ENCODE measurements at places on chromosomes 5 and 9.

- peak; percentile 8 for DNase-seq
These were observed 623.6 kb upstream of the CDH18 start for GRCh38 chr5:20611620-20612019.

DNA sequence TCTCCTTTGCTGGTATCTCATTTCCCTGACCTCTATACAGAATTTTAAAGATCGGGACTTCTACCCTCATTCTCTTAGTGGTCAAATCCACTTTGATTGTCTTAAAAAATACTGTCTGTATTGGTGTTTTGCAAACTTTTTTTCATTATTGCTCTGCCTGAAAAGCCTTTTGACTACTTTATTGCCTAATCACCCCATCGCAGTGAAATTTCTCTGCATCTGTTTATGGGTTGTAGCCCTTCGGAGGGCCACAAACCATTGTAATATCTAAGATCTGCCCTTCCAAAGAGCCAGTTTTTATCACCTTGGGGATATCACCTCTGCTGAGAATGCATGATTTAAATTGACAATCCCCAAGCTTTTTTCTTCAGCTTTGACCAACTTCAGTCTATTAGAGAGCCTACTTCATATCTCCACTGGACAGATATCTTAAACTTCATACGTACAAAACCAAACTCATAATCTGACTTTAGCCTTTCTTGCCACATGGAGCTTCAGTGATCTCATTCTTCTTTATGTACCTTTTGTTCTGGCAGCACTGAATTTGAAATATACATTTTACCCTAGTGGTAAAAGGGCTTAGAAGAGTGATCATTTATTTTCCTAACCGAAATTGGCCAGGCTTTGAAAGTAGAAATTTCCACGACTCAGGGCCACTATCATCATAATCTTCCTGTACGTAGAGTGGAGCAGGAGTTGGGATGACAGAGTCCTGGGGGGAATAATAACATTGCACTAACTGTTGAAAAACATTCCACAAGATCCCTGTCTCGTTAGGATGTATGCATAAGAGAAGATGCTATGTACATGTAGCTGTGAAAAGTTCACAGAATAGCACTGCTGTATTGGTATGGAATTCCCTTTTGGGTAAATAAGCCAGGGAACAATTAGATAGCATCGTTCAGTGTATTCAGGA, 21.4 kb downstream of the KIF2A start:
- no peak for DNase-seq

GRCh38 chr5:28355831-28356230, 1317.4 kb upstream of the CDH9 start:
- DNase-seq, result no peak

- DNase-seq, result no peak
These were observed 18.0 kb upstream of the CDC23 start for GRCh38 chr5:138230981-138231589.

DNA sequence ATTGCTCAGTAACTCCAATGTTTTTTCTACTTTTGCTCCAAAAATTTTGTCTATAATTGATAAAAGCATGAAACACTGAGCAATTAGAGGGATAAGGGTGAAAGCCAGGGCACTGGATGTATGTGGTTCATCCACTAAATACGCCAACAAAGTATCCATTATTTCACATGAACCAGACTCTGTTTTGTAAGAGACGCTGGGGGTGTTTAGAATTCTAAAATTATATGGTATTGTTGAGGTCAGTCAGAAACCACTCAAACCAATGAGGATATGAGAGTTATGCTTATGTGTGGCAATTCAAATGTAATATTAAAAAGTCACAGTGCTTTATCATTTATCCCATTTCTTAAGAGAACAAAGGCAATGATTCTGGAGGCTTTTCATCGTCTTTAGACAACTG, 220.2 kb downstream of the EFNA5 start:
- DNase-seq, result peak; percentile 8

DNA sequence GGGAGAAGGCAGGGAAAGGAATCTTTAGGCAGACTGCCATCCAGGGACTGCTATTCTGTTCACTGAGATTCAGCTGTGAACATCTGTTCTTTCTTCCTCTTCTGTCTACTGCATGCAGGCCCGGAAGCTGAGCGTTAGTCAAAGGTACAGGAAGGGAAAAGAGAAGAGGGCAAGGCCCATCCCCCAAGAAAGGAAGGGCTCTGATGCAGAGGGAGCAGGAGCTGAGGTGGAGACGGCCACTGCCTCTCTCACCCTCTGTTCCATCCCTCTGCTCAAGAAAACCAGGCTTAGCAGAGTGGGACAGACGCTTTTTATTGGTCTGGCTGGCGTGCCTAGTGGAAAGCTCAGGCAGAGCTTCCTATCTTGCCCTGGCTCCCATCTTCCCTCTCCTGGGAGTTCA, 57.6 kb downstream of the PFDN1 start:
- DNase-seq, result peak; percentile 50

- DNase-seq, result no peak
These were observed 6.9 kb upstream of the SCAMP1 start for GRCh38 chr5:78353520-78353919.

- DNase-seq, result no peak
These were observed 41.4 kb upstream of the RUSC2 start for GRCh38 chr9:35448496-35448895.

DNA sequence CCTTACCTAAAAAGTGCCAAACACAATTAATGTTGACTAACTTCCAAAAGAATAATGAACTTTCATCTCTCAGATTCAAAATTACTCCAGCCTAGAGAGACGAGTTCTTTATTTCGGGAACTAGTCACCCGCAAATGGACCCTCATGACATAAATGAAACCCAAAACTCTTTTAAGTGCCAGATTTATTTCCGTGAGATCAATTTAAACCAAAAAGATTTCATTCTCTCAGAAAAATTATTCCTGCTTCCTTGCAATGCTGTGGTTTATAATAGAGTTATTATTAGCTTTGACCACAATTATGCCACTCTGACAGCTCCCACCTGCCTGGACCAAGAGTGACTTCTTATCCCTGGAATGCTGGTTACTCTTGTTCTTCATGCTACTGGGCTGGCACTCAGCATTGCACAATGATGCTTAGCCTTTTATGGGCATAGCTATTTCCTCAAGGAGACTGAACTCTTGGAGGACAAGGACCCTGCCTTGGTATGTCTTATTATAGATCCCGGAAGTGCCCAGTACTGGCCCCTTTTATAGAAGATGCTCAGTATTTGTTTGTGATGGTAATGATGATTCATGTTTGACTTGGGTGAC, 183.5 kb downstream of the SNX18 start:
- no peak for DNase-seq

GRCh38 chr9:90189306-90189705, 453.3 kb downstream of the DIRAS2 start:
- DNase-seq, result peak; percentile 60

DNA sequence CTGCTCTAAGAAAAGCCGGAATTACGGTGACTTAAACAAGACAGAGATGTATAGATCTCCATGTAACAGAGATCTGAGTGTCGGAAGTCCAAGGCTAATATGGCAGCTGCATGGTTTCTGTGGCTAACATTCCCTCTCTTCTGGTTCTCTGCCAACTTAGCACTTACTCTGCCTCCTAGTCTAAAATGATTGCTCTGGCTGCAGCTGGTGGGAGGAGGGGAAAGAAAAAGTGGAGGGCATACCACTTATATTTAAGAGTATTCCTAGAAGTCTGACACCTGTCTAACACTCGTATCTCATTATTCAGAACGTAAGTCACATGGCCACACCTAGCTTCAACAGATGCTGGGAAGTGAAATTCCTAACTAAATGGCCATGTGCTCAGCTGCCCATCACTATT, 551.5 kb upstream of the TLE4 start:
- no peak for DNase-seq

DNA sequence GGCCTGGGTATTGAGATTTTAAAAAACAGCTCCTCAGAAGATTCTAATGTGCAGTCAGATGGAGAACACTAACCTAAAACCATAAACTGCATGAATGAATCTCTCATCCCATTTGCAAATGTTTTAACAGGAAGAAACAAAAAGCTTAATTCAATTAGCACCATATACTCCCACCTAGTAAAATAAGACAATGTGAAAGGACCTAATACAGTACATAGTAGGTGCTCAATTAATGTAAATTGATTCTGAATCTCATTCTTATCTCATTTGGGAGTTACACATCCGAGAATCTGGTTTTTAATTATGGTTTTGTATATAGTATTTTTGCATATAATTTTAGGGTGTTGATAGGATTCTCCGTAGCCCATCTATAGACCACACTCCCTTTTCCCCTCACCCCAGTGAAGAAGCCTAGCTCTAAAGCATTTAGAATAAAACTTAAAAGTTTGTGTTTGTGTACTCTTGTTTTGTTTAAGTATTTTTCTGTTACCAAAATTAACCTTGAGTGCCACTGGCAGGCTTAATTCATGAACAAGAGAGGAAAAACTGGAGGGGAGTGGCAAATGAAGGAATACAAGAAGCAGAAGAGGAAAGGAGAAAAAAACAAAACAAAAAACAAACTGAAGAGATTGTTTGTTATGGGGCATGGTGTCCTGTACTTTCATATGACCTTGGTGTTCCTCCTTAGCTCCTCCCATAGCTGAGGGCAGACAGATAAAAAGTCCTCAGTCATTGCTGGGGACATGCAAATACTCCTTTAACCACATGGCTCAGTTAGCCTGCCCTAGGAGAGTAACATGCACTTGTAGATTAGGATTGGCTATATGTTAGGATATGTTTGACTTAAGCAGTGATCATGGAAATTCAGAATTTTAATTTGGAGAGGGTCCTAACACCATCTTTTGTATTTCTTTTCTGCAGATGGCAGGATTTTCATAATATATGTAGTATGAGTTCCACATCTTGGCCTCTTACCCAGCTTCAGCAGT, 1.2 kb downstream of the RNF14 start:
- DNase-seq, result peak; percentile 78

DNA sequence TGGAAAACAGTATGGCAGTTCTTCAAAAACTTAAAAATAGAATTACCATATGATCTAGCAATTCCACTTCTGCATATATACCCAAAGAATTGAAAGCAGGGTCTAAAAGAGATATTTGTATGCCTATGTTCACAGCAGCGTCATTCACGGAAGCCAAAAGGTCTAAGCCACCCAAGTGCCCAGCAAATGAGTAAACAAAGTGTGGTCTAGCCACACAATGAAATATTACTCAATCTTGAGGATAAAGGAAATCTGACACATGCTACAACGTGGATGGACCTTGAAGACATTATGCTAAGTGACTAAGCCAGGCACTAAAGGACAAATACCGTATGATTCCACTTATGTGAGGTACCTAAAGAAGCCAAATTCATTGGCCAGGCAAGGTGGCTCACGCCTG, 11.1 kb upstream of the MED27 start:
- DNase-seq, result no peak

GRCh38 chr5:31581498-31582099, 49.5 kb downstream of the C5orf22 start:
- DNase-seq, result peak; percentile 62

DNA sequence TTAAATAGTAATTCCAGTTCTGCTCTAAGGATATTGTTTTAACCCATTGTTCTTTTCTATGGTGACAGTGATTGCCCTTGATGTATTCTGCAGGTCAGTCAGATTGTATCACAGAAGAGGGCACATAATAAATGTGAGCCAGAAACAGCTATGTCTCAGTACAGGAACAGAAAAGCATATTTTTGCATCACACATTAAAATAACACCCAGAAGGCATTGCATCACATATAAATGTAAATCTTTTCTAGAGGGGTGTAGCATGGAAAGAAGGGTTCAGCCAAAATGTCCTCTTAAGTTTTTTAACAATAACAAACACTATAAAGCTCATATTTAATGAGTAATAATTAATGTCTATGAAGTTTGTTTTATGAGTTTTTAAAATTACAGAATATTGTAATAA, 30.0 kb downstream of the ZCCHC7 start:
- no peak for DNase-seq

- peak; percentile 26 for DNase-seq
These were observed 73.4 kb upstream of the CDH6 start for GRCh38 chr5:31119938-31120641.

GRCh38 chr5:31563216-31563615, 31.1 kb downstream of the C5orf22 start:
- no peak for DNase-seq

DNA sequence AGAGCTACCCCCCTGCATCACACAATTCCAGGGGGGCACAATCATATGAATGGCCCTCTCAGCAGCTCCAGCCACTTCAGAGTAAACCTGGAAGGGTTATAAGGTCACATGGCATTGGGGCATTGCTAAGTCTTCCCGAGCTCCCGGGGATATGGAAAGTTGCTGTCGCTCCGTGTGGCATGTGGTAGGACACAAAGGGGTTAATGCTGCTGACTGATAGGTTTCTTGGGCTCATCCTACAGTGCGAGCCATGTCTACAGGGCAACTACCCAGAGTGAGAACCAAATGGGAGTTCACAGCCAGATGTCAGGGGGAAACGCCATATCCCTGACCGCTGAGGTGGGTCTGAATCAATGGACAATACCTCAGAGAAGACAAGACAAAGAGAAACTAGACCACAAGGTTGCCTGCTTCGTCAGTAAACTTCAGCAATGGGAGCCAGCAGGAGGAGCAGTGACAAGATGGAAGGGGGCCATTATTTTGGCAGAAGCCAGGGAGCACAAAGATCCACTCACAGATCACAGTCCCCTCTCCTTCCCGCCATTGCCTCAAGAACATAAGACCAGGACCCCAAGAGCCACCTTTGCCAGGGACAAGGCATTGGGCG, 52.4 kb upstream of the SHISAL2B start:
- no peak for DNase-seq

DNA sequence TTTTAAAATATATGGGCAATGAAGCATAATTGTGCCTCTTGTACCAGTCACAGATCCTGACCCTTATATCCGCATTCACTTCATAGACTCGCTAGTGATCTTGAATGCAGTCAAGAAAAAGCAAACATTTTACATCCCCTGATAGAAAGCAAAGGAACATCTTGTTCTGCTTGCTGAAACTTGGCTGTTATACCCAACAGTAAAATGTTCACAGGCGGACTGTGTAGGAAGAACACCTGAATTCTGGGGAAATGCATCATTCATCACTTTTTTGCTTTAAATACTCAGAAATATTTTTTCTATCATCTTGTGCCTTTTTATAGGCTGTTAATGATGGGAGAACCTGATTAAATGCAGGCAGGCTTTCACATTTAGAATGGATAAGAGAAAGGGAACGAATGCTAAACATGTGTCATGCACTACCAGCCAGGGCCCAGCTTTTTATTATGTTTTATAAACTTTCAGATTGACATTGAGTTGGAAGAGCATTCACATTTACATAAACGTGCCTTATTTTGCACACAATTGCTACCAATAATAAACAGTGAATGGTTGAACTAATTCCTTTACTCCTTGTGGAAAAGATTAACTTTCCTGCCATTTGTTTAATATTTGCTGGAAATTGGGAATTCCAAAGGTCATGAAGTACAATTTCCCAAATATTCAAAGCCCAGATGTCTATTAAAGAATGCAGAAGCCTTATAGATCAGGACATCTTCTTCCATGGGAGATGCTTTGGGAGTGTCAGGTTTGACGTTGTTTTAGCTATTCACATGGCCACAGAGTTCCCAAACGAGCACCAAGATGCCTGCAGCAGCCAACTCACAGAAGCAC, 756.2 kb downstream of the TLE1 start:
- DNase-seq, result no peak

DNA sequence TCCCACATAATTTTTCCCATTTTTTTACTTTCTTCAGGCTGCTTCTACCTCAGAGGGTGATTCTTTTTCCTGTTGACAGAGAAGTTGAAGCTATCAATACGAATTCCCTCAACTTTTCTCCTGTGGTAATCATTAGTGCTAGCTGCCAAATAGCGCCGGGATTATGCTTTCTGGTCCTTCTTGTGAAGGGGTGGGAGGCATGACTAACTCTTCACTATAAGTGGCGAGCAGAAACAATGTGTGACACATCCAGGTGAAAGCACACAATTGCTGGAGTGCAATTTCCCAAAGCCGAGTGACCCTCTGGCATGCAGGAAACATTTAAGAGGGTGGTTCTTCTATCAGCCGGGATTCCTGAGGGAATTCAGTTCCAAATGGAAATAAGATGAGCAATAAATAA, 56.0 kb downstream of the TRPC7 start:
- no peak for DNase-seq

Data from inflammatory macrophage treated with lipopolysaccharide for 4 hours (primary cell).